ENCODE measurements at places on chromosomes 5 and 9.

- DNase-seq: no peak
Measured at GRCh38 chr5:115985802-115986757, 23.8 kb downstream of the LVRN start.

DNA sequence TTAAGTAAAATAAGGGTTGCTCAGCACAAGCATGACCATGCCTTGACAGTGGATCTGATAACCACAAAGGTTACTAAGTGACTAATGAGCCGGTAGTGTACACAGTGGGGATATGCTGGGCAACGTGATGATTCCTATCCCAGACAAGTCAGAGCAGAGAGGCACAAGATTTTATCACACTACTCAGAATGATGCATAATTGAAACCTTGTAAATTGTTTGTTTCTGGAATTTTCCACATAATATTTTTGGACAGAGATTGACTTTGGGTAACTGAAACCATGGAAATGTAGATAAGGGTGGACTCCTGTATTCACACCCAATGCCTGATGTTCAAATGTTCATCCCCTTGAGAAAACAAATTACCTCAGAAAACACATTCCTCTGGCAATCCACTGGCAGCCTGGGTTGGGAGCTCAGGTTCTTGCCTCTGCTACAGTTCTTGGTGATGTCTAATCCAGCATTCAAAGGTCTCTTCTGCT is 16.2 kb upstream of the ERAP1 start:
- no peak for DNase-seq

- DNase-seq: no peak
Measured at GRCh38 chr5:78050888-78051287, 243.6 kb downstream of the AP3B1 start.

DNA sequence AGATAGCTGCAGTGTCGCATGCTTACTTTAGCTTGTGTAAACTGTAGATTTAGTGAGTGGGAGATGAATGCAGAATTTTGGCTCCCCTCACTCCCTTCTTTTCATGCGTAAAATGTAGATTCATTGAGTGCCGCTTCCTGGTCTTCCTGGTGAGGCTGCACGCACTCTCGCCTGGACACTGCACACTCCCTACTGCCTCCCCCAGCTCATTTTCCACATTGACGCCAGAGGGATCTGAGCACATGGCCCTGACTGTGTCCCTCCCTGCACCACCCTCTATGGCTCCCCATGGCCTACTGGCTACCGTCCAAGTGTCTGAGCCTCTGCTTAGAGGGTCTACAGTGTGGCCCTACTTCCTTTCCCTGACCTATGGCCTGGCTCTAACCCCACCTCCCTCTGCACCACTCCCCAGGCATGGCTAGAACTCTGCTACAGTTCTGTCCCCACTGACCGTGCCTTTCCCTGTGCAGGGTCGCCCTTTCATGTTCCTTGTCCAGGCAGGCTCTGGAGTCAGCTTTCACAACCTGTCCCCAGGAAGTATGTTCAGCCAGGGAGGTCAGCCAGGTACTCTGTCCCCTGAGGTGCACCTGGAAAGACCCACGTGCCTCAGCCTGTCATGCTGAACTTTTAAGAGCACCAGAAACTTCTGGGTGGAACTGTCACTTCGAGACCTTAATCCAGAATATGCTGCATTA is 160.6 kb downstream of the COL23A1 start:
- DNase-seq: no peak

DNA sequence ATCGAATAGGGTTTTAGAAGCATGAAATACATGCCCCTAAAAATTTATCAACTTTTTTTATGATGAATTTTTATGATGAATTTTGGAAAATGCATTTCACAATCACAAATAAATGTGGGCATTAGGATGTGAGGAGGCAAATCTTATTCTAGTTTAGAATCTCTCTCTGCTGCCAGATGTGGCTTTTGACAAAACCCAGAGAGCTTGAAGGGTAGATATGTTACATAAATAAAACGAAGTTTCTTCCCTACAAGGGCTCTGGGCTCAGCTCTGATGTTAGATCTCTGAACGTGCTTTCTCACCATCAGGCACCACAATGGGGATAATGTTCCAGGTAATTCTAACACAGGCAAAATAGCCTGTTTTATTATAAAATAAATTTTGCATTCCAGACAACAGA is 102.3 kb upstream of the ADAMTSL1 start:
- no peak for DNase-seq

- DNase-seq: no peak
Measured at GRCh38 chr9:137430723-137431415, 7.7 kb downstream of the NOXA1 start.

DNA sequence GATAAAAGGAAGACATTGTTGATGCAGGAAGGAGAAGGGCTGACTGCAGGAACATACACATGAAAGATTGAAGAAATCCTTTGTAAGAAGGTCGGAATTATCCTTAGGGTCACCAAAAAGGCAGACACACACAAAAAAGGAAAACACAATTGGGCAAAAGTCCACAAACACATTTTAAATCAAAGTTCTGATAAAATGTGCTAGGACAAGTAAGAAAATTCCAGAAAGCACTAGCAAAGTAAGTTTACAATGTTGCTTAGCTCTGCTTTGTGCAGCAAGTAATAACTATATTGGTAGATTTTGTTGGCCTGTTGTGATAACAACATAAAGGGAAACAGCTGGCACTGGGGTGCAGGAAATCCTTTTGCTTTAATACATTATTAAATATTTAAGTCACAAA is 99.8 kb upstream of the VCAN start:
- no peak for DNase-seq

DNA sequence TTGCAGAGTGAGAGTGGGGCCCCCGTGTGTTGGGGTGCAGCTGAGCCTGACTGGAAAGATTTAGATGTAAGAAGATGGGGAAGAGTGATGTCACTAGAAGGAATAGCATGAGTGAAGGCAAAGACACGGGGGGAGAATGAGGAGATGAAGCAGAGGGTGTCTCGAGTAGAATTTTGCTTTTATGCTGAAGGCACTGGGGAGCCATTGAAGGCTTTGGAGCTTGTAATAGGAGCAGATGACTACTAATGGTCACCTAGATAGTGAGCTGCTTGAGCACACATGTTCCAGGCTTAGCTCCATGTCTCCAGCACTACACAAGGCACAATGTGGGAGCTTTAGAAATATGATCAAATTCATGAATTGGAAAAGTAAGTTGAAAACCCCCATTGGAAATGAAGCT is 32.1 kb downstream of the COL15A1 start:
- DNase-seq: no peak

DNA sequence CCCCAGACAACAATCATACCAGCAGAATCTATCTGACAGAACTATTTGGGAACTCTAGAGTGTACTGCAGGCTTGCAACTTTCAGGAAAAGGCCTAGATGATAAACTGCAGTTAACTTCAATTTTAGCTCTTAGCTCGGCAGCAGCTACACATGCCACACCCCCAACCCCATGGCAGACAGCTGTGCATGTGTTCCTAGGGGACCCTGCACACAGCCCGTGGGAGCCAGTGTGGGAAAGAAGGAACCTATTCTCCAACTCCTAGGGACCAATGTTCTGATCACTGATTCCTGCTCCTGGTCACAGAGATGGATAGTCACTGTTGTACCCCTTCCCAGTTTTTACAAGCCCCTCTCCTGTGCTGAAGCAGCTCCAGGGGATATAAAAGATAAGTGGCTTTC is 179.6 kb downstream of the DRD1 start:
- DNase-seq: no peak

DNA sequence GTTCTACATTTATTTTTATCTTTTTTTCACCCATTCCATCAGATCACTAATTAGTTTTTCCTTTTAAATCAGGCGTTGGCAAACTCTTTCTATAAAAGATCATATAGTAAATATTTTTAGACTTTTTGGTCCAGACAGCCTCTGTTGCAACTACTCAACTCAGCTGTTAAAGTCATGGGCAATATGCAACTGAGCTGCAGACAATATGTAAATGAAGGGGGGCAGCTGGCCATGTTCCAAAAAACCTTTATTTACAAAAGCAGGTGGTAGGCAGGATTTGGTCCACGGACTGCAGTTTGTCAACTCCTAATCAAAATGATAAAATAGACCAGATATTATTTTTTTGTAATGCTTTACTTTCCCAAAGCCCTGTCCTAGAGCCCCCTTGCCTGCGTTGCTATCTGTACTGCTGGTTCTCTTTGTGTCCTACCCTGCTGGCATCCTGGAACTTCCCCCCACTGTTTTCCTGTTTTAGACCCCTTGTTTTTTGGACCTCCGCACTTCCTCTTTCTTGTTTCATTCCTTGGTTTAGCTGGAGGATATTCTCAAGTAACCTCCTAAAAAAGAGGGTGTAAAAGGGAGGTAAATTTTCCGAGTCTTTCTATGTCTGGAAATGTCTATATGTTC is 24.7 kb upstream of the TNFSF8 start:
- no peak for DNase-seq

DNA sequence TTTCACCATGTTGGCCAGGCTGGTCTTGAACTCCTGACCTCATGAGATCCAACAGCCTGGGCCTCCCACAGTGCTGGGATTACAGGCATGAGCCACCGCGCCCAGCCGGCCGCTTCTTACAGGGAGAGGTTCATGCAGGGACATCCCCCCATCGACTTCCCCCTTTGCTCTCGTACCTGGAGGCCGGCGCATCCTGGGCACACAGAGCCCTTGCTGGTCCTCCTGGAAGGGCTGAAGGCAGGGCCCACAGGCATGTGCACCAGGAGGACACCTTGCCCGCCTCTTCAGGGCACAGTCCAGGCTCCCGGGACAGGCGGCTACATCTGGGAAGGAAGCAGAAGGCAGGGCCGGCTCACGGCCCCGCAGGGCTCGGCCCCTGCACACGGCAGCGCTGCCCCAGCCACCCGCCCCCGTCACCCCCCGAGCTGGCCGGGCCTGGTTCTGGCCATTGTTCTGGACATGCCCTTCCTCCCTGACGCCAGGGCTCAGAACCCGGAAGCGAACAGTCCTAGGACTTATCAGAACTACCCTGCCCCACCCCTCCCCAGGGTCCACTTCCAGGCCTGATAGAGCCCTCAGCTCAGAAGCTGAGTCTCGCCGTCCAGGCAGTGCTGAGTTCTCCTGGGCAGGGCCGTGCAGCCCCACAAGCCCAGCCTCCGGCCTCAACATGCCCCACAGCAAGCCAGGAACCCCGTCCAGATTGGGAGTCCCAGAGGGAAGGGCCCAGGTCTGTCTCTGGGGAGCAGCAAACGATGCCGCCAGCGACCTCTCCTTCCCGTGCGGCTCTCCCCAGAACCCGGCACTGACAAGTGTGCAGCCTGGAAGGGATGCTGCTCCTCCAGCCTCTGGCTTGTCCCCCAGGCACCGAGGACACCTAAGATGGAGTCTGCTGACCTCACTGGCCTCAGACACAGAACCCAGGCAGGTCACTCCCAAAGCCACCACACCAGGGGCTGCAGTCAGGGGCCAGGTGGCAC is 2.9 kb downstream of the NPDC1 start:
- DNase-seq: no peak

GRCh38 chr9:88571419-88571818 is 36.4 kb downstream of the NXNL2 start:
- DNase-seq: no peak

GRCh38 chr5:106189121-106189809 is 1481.5 kb downstream of the EFNA5 start:
- no peak for DNase-seq

DNA sequence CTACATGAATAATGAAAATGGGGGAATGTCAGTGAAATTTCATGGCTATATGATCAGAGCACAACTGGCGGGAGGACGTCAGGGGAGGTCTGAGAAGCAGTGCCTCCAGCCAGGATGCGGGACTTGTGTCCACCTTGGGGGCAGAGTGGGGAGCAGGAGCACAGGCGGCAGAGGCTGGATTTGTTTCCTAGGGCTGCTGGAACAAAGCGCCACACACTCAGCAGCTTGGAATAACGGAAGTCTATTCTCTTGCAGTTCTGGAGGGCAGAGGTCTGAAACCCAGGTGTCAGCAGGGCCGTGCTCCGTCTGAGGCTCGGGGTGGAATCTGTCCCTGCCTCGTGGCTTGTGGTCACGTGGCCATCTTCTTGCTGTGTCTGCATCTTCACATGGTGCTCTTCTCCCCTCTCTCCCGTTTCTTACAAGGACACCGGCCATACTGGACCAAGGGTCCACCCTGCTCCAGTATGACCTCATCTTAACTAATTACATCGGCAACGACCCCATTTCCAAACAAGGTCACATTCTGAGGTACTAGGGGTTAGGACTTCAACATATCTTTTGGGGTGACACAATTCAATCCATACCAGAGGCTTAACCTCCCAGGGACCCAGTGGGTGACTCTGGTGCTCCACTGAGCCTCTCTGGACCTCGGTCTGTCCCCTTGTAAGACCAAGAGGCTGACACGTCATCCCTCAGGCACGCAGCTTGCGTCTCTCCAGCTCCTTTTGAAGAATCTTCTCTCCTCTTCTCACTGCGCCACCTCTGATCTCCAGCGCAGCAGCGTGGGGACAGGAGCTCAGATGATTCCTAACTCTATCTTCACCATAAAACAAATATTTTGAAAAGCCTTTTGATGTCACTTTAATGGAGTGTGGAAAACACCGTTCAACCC is 202.5 kb downstream of the CDK5RAP2 start:
- no peak for DNase-seq

DNA sequence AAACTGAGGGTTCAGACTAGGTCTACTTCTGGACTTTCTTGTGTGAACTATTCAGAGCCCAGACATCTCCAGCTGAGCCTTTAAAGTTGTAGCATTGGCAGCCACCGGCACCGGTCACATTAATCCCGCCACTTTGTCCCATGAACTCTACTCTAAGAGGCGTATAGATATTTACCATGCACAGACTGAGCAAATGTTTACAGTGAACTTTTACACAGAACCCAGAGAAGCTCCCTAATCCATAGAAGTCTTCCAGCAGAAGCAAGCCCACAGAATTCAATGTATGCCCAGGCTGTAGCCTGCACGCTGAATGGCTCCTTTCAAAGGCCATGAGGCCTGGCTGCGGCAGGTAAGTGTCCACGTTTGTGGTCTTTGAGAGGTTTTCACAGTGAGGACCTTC is 466.9 kb downstream of the ENC1 start:
- no peak for DNase-seq

DNA sequence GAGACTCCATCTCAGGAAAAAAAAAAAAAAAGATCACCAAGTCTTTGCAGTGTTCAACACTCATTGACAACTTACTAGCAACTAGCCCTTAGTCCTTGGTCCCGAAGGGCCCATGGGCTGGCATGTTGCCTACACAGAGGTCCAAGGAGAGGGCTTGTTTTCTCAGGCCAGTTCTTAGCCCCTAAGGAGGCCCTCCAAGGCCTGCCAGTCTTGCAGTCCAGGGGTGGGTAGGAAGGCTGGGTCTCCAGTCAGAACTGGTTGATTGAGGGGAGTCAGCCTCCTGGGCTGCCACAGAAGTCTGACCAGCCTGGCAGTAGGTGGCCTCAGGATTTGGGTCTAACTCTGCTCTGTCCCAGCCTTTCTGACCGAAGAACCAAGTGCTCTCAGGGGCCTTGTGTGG is 32.7 kb downstream of the IER5L start:
- DNase-seq: no peak

DNA sequence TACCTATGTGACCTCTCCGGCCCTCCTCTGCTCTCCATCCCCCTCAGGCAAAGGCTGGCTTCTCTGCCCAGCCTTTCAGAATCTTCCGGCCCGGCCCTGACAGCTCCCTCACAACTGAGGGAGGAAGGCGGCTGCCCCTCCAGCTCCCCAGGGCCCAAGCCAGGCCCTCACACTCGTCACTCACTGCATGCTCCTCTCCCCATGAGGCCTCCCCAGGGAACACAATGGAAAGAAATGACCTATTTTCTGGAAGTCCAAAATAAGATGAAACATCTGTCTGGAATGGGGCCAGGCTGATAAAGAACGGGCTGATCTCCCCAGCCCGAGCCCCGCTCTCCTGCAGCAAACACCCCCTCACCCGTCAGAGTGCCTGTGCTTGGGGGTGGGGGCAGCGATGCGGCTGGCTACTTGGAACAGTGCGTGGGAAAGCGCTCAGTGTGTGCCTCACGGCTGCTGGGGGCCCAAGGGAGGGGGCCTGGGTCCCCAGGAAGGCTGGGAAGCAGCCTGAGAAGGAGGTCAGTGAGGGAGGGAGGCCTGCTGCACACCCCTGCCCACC is 11.3 kb downstream of the PDGFRB start:
- no peak for DNase-seq
